Activated naive CD8-positive, alpha-beta T cell treated with anti-CD3 and anti-CD28 coated beads for 36 hours (primary cell): ENCODE measurements at places on chromosomes 16 and 17.

- no peak overlapping the region for H3K27ac ChIP-seq
- no peak for DNase-seq
- H3K27me3 ChIP-seq, result no peaks in the 10 kb centered on the region
- H3K36me3 ChIP-seq, result peaks cover 2% of the 10 kb centered on the region
- H3K4me3 ChIP-seq, result no peak overlapping the region
Observed at GRCh38 chr17:17886226-17886625, 49.4 kb upstream of the SREBF1 start.

- no peak overlapping the region for H3K4me3 ChIP-seq
- H3K4me1 ChIP-seq, result peaks cover 2% of the 10 kb centered on the region
- peaks cover 26% of the 10 kb centered on the region for H3K27me3 ChIP-seq
- H3K27ac ChIP-seq, result no peak overlapping the region
Observed at GRCh38 chr16:66367968-66368891, 1.7 kb downstream of the CDH5 start.

DNA sequence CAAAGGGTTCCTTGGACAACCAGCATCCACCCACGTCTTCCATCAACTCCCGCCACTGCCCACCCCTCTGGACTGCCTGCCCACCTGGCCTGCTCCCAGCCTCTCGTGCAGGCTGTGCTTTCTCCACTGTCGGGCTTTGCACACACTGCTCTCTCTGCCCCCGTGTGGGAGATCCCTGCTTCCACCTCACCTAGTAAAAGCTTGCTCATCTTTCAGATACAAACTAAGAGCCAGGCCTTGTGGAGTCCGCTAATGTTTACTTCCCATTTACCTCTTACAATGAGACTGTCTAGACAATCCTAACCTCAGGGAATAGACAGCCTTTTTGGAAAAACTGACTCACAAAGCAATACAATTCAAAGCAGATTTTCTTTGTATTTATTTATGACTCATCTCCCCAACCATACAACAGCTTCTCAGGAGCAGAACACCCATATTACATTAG lies 67.6 kb downstream of the USP31 start:
- peaks cover 9% of the 10 kb centered on the region for H3K4me1 ChIP-seq
- H3K27me3 ChIP-seq, result no peaks in the 10 kb centered on the region
- peaks cover 21% of the 10 kb centered on the region for H3K36me3 ChIP-seq
- DNase-seq, result no peak

- H3K27me3 ChIP-seq, result no peaks in the 10 kb centered on the region
- no peaks in the 10 kb centered on the region for H3K36me3 ChIP-seq
- H3K4me3 ChIP-seq, result no peak overlapping the region
- H3K27ac ChIP-seq, result peak overlapping the region; percentile 78
Observed at GRCh38 chr17:50361561-50362480, 11.2 kb downstream of the MRPL27 start.

GRCh38 chr17:41689497-41690299 lies 1.0 kb downstream of the EIF1 start:
- H3K36me3 ChIP-seq, result peaks cover 45% of the 10 kb centered on the region
- DNase-seq, result peak; percentile 37
- peaks cover 7% of the 10 kb centered on the region for H3K27me3 ChIP-seq
- peaks cover 22% of the 10 kb centered on the region for H3K4me1 ChIP-seq
- H3K27ac ChIP-seq, result peak overlapping the region; percentile 99
- peak overlapping the region; percentile 87 for H3K4me3 ChIP-seq

DNA sequence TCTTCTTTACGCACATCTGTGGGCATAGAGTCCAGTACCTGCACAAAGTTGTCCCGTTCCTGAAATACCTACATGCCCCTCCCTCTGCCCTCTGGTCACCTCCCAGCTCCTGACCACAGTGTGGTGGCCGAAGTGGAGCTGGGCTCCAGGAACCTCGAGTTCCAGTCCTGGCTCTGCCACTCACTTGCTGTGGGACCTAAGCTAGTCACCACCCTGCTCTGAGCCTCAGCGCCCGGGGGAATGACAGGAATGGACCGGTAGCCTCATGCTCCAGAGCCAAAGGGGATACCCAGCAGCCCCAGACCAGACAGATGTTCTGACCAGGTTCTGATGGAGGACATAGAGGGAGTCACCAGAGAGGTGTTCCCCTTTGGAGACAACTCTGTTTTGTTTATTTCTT lies 26.7 kb upstream of the ITGA3 start:
- no peak overlapping the region for H3K4me3 ChIP-seq
- H3K27ac ChIP-seq, result no peak overlapping the region
- no peaks in the 10 kb centered on the region for H3K36me3 ChIP-seq

DNA sequence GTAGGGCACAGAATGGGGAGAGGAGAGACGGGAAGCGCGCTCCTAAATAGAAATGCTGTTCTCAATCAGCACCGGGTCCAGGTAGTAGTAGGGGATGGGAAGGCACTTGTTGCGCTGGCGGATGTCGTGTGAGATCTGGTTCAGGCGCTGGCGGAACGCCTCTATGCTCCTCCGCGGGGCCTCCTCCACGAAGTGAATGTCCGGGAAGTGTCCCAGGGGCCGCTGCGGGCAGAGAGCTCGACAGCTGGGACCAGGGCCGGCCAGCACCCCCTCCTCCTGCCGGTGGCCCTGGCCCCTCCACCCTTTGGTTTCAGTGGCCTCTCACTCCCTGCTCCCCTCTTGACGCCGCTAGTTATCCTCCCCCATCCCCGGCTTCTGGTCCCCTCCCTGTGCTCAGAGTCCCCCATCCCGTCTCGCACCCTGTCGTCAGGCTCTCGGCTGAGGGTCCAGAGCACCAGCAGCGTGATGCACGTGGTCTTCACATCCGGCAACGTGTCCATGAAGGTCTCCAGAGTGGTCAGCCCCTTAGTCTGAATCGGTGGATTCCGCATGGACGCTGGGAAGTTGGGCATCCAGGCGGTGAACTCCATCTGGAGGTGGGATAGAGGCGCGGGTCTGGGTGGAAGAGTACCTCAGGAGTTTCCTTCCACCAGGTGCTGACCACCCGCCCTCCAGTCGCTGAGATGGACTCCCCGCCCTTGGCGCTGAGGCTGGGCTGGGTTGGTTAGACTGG lies 14.6 kb downstream of the ALOX12B start:
- H3K27ac ChIP-seq, result no peak overlapping the region
- peak overlapping the region; percentile 60 for H3K4me3 ChIP-seq
- peak; percentile 24 for DNase-seq
- peaks cover 44% of the 10 kb centered on the region for H3K27me3 ChIP-seq

DNA sequence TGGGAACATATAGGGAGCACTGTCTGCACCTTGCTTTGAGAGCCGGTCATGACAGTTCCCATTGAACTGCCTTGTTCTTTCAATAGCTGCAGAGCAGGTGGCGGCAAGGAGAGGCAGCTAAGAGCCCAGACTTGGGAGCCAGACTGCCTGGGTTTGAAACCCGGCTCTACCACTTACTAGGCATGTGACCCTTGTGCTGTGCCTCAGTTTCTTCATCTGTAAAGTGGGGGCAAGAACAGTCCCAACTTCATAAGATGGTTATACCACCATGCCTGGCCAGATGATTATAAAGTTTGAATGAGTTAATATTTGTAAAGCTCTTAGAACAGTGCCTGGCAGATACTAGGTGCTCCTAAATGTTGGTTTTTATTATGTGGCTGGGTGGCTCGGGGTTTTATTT lies 14.4 kb downstream of the ERBB2 start:
- H3K36me3 ChIP-seq, result no peaks in the 10 kb centered on the region
- no peak overlapping the region for H3K27ac ChIP-seq
- no peak overlapping the region for H3K4me3 ChIP-seq
- DNase-seq, result no peak
- H3K4me1 ChIP-seq, result no peaks in the 10 kb centered on the region

GRCh38 chr16:81000873-81001272 lies 5.8 kb downstream of the CMC2 start:
- no peak for DNase-seq
- H3K4me1 ChIP-seq, result peaks cover 64% of the 10 kb centered on the region
- no peak overlapping the region for H3K27ac ChIP-seq
- no peaks in the 10 kb centered on the region for H3K27me3 ChIP-seq
- no peak overlapping the region for H3K4me3 ChIP-seq

- H3K27me3 ChIP-seq, result no peaks in the 10 kb centered on the region
- no peak overlapping the region for H3K4me3 ChIP-seq
- H3K27ac ChIP-seq, result no peak overlapping the region
- no peaks in the 10 kb centered on the region for H3K4me1 ChIP-seq
- H3K36me3 ChIP-seq, result no peaks in the 10 kb centered on the region
Observed at GRCh38 chr17:55295411-55296170, 30.8 kb downstream of the HLF start.

DNA sequence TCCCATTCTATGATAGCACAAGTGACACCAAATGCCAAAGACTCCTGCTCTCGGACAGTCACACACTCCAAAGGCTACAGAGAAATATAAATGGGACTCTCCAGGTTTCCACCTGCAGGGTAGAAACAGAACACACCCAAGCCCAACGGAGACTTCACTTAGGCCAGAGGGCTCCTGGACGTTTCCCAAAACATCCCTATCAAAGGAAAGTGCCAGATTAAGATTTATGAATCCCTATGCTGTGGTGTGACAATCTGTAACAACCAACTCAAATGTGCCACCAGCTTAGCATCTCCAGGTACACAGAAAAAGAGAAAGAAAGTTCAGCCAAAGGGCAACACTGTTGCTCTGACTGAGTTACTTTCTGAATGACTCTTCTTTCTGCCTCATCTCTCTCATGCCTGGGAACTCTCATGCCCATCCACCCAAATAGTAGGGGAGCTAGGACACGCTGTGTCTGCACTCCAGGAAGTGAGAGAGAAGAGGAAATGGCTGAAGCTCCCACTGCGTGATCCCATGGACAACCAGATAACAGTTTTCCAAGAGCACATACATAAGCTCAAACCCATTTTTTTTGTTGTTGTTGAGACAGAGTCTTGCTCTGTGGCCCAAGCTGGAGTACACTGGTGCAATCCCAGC lies 49.7 kb downstream of the SMG6 start:
- H3K4me3 ChIP-seq, result peak overlapping the region; percentile 24
- peak overlapping the region; percentile 94 for H3K27ac ChIP-seq
- peaks cover 75% of the 10 kb centered on the region for H3K36me3 ChIP-seq
- peak; percentile 44 for DNase-seq

- no peak for DNase-seq
- peaks cover 10% of the 10 kb centered on the region for H3K27me3 ChIP-seq
- no peak overlapping the region for H3K4me3 ChIP-seq
- H3K4me1 ChIP-seq, result no peaks in the 10 kb centered on the region
- no peak overlapping the region for H3K27ac ChIP-seq
Observed at GRCh38 chr16:144797-145252, 6.4 kb upstream of the NPRL3 start.

DNA sequence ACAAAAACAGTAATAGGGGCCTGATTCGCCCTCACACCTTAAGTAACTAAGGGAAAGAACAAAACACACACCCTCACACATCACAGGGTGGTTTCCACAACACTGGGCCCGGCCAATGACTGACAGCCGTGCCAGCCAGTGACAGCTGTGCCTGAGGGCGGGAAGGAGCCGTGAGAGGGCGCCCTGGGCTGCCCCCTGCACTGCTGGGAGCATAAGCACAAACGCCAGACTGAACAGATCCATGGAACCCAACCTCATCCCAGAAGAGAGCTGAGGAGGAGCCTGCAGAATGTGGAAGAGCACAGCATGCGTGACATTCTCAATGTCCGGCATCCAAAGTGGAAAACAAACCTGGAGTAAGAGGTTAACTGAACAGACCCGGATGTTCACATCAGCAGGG lies 16.0 kb downstream of the CSNK1D start:
- no peak overlapping the region for H3K4me3 ChIP-seq
- peaks cover 23% of the 10 kb centered on the region for H3K4me1 ChIP-seq
- peak overlapping the region; percentile 70 for H3K27ac ChIP-seq

DNA sequence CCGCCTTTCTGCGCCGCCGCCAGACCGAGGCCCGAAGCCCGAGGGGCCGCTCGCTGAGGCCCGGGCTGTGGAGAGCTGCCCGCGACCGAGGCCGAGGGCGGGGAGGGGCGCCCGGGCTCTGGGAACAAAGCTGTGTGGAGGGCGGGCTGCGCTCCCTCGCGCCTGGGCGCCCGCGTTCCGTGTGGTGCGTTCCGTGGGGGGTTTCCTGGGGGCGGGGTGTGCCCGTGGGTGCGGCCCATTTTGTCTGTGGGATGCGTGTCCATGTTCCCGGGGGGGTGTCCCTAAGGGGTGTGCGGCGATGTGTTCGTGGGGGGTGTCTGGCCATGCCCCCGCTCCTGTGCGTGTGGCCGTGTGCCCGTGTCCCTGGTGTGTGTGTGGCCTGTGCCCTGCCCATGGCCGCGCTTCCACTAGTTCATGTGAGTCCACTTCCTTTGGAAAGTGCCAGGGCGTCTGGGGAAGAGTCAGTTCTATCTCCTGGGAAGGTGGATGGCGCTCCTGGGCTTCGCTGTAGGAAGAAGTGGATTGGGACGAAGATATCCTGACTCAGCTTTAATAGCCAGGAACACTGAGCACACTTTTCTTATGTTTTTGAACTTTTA lies 520 bp downstream of the JPT2 start:
- H3K27me3 ChIP-seq, result no peaks in the 10 kb centered on the region
- peak overlapping the region; percentile 84 for H3K27ac ChIP-seq
- peaks cover 9% of the 10 kb centered on the region for H3K36me3 ChIP-seq

- no peaks in the 10 kb centered on the region for H3K36me3 ChIP-seq
- no peak for DNase-seq
- no peak overlapping the region for H3K27ac ChIP-seq
- H3K4me3 ChIP-seq, result no peak overlapping the region
Observed at GRCh38 chr16:59759296-59759695, 1025.2 kb upstream of the GOT2 start.

DNA sequence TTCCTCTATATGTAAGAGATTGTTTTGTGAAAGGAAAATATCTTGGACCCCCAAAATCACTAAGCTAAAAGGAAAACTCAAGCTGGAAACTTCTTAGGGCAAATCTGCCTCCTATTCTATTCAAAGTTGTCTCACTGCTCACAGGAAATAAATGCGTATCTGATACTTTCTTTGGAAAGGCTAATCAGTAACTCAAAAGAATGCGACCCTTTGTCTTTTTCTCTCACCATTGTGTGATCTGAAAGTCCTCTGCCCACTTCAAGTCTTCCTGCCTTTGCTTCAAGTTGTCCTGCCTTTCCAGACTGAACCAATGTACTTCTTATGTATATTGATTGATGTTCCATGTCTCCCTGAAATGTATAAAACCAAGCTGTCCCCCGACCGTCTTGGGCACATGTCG lies 157.3 kb downstream of the KIF2B start:
- no peaks in the 10 kb centered on the region for H3K4me1 ChIP-seq
- H3K27ac ChIP-seq, result no peak overlapping the region
- no peak for DNase-seq
- H3K27me3 ChIP-seq, result no peaks in the 10 kb centered on the region
- H3K4me3 ChIP-seq, result no peak overlapping the region

DNA sequence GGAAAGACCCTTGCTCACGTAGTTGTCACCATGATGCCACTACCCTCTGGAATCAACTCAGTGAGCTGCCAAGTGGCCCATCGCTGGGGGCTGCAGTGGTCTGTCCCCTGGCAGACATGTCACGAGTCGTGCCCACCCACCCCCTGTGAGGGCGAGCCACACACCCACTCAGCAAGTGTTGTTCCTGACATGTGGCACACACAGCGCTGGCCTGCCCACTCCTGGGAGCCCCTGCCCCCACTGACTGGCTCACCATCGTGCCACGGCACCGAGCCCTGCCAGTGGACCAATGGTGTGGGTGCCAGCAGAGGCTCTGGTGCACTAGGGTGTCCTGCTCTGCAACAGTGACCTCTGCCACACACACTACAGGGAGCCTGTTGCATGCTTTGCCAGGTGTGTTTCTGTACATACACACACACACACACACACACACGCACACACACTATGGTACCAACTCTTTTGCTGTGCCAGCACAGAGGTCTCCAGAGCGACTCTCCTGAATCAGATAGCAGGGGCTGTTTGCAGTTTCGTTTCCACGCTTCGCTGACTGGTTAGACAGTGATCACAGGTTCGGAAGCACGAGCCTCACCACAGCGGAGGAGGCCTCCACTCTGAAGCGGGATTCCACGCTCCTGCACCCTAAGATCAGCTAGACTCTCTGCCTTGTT lies 7.7 kb downstream of the RTN4RL1 start:
- no peak overlapping the region for H3K4me3 ChIP-seq
- peaks cover under 1% of the 10 kb centered on the region for H3K27me3 ChIP-seq
- DNase-seq, result no peak
- H3K4me1 ChIP-seq, result no peaks in the 10 kb centered on the region
- no peak overlapping the region for H3K27ac ChIP-seq
